GM12864 (cell line): ENCODE measurements at places on chromosomes 11 and 22.

- DNase-seq: no peak
These were observed 226.4 kb downstream of the FAM181B start for GRCh38 chr11:82507288-82507687.

DNA sequence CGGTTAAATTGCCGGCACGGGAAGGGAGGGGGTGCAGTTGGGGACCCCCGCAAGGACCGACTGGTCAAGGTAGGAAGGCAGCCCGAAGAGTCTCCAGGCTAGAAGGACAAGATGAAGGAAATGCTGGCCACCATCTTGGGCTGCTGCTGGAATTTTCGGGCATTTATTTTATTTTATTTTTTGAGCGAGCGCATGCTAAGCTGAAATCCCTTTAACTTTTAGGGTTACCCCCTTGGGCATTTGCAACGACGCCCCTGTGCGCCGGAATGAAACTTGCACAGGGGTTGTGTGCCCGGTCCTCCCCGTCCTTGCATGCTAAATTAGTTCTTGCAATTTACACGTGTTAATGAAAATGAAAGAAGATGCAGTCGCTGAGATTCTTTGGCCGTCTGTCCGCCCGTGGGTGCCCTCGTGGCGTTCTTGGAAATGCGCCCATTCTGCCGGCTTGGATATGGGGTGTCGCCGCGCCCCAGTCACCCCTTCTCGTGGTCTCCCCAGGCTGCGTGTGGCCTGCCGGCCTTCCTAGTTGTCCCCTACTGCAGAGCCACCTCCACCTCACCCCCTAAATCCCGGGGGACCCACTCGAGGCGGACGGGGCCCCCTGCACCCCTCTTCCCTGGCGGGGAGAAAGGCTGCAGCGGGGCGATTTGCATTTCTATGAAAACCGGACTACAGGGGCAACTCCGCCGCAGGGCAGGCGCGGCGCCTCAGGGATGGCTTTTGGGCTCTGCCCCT, 529 bp upstream of the CCND1 start:
- DNase-seq: no peak

DNA sequence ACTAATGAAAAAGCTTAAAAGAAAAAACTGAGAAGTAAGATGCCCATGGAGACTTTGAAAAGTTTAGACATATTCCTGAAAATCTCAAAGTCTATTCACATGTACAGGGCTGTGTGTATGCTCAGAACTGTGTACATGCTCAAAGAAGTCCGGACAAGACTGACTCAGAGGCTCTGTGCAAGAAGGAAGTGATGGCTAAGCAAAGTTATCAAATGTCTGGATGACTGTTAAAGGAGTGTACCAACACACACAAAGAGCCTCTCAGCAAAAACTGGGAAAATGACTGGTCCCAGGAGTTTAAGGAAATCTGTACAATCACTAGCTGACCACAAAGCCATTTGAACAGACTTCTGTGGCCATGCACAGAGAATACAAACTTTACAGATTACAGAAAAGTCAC, 33.1 kb upstream of the ARHGAP32 start:
- no peak for DNase-seq

GRCh38 chr11:109892321-109892794, 200.8 kb upstream of the ZC3H12C start:
- no peak for DNase-seq

DNA sequence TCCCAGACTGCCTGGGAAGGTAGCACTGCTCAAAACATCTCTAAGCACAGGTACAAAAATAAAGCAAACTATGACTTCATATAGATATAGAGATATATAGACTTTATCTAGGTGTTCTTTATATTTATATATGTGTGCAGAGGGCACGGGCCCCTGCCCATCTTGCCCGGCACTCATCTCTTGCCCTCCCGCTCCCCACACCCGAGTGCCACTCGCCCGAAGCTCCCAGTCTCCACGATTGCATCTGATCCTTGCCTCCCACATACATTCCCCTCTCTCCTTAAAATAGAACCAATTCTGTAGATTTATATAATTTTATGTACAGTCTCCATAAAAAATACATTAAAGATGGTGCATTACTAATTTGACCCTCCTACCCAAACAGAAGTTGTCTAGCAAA, 55.5 kb downstream of the IGSF9B start:
- no peak for DNase-seq

- no peak for DNase-seq
These were observed 9.0 kb upstream of the MARK2 start for GRCh38 chr11:63829823-63830489.

DNA sequence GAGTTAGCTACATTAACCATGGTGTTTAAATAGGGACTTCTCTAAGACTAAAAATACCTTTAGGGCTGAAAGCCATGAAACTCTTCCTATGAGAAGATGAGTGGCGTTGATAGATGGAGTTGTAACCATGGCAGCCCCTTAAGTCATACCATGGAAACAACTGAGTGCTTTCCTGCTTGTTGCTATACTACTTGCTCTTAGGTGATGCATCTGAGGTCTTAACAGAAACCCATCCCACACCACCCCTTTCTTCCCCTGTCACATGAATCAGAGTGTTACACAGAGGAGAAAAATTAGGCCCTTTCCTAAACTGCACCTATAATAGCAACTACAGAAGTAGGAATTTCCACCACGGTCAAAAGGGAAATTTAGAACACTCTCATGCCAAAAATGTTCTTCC, 64.3 kb upstream of the ZC3H12C start:
- no peak for DNase-seq

- DNase-seq: peak; percentile 73
These were observed 64.7 kb downstream of the DHCR7 start for GRCh38 chr11:71383461-71383860.

GRCh38 chr11:45881708-45882368, 3.6 kb upstream of the MAPK8IP1 start:
- DNase-seq: no peak

GRCh38 chr11:5992150-5992549, 5.4 kb upstream of the OR52L1 start:
- no peak for DNase-seq

DNA sequence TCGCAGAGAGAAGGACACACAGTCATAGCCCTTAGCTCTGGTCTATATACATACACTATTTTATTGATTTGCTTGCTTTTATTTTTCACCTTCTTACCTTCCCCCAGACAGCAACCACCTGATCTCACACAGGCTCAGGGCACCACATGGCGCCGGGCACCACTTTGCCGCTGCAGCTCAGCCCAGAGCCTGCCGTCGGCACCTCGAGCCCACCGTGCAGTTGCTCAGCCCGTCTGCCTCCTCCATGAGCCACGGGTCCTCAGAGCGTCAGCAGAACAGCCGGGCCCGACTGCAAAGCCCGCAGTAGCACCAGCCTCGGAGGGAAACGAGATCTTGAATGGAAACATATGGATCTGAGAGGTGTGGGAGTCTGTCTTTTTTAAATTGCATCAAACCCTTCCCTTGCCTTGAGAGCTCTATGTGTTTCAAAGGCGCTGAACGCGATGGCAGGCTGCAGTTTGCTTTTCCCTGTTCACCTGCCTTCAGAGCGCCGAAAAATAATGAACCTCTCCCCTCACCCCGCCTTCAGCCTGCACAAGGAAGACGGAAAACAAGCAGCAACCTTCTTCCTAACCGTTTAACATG, 505.4 kb downstream of the MN1 start:
- no peak for DNase-seq

GRCh38 chr11:34909955-34910354, 6.2 kb downstream of the APIP start:
- DNase-seq: no peak

DNA sequence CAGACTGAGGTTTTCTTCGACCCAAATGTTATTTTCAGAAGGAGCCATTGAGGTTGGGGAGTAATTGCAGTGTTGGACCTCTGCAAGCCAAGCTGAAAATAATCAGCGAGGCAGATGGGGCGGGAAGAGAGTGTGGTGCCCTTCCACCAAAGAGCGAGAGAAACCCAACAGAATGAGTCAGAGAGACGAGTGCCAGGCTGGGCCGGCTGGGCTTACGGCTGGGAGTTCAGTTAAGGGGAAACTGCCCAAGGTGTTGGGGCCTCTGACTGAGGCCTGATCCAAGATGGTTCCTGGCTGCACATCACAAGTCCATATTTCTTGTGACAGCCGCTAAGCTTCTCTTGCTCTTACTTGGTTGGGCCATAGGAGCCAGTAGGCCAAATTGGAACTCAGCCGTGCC, 30.4 kb upstream of the CREB3L1 start:
- no peak for DNase-seq

DNA sequence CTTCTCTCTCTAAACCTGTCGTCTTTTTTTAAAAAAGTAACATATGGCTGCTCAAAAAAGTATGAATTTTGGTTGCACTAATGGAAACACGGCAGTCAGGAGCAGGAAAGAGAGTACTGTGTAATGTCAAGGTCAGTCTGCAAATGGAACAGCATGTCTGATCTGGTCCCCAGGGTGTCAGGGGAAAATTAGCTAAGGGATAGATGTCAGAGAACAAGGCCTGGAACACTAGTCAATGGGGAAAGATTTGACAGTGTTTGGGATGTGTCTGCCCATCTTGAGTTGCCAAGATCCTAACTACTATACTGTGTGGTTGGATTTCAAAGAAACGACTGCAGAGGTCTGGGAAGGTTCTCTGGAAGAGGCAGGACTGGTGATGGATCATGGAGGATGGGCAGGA, 65.7 kb upstream of the PHOX2A start:
- DNase-seq: no peak

GRCh38 chr11:32087597-32087996, 3.3 kb upstream of the RCN1 start:
- DNase-seq: no peak

GRCh38 chr11:27357250-27357649, 5.8 kb downstream of the CCDC34 start:
- DNase-seq: no peak

GRCh38 chr11:109320595-109320994, 101.4 kb upstream of the C11orf87 start:
- DNase-seq: no peak

- no peak for DNase-seq
These were observed 14.4 kb upstream of the SORL1 start for GRCh38 chr11:121437686-121438078.
